Stimulated activated CD4-positive, alpha-beta T cell treated with anti-CD3 and anti-CD28 coated beads, TNF-alpha, amount 100 ng/mL, for 4 hours (primary cell): ENCODE measurements at places on chromosomes 1 and 21.

DNA sequence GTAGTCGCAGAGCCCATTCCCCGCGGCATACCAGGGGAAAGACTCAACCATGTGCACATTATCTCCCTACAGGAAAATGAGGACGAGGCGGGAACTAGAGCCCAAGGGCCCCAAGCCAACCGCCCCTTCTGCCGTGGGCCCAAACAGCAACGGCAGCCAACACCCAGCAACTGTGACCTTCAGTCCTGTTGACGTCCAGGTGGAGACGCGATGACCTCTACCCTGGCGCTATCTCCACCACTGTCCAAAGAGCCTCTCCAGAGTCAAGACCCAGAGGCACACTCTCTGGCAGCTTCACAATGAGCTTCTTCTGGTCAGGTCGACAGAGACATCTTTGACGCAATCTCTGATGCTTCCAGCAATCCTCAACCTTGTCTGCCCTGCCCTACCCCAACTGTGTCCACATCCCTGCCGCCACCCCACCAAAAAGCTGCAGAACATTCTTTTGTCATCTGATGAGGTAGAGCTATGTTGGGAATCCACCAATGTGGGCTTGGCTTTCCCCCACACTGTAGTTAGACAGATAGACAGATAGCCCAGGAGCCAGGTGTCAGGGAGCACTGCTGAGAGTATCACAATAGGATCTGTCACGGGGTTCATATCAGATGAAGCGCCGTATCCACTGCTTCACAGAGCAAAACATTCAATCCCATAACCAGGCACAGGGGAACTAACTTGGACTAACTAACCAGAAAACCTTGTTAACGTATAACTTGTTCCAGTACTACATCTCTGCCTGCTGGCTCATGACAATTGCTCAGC lies 37.4 kb upstream of the SRRM1 start:
- no peak for DNase-seq

DNA sequence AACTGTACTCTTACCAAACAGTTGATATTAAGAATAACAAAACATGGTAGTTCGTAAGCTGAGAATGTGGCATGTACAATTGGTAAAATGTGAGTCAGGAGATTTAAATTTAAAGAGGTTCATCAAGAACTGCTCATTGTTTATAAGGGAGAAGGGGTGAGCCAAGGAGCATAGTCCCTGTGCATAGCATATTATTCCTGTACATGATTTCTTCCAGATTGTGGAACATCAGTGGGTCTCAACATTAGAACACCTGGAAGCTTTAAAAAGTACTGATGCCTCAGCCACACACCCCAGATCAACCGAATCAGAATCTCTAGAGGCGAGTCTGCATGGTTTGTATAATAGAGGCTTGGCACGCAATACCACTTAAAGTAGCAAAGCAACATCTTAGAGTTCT lies 56.1 kb downstream of the KCTD3 start:
- no peak for DNase-seq

DNA sequence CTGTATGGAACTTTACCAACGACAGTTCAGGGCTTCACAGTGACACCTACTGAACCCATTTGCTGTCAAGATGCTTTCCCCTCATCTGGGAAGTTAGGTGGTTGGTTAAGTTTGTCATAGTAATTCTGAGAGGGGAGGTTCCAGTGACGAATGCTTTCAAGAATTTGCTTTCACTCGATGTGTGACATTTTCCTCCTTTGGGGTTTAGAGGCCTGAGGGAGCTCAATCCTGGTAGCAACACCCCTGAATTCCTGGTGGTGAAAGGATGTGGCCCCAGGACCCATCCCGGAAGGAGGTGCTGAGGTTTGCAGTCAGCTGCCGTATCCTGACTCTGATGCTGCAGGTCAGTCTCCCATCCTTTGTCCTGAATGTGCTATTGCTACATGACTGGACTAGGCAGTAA lies 2.8 kb downstream of the PIGV start:
- no peak for DNase-seq

GRCh38 chr1:233448109-233448689 lies 120.7 kb downstream of the MAP3K21 start:
- no peak for DNase-seq

DNA sequence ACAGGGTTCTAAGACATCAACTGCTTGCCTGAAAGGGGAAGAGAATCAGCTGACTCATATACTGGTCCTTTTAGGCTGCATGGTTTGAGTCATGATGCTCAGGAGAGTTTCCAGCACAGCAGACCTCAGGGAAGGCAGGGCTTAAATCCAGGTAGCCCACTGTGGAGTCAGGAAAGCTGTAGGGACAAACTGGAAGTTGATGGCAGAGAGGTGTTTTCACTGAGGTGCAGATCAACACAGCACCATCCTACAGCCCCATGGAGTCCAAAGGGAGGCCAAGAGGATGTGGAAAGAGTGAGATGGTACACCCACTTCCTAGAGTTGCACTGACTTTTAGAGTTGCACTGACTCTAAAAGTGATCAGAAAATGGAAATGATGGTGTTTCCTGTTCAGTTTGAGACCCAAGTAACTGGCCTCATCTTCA lies 252.4 kb upstream of the DUSP10 start:
- no peak for DNase-seq

DNA sequence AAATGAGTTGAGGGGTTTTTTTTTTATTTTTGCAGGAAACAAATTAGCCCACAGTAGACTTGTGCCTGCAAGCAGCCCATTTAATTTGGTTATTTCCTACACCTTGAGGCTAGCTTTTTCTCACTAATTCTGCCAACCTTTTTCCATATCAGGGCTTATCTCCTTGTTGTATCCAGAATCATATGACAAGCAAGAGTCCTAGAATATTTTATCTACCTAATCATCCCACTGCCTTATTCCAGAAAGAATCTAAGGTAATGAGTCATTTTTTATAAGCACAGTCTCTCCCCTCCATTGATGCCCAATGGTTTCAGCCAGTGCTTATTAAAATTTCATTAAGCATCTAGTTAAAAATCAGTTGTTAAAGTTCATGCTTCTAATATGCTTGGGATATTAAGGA lies 324.1 kb downstream of the BARHL2 start:
- no peak for DNase-seq

- DNase-seq, result no peak
These were observed 17.3 kb downstream of the CHD5 start for GRCh38 chr1:6162773-6163172.
